ENCODE measurements at places on chromosomes 5 and 9. TPM values are rescaled to one million over a fixed set of nuclear protein-coding genes. Genes with fewer than 3 reads are reported as not detected.
A peak's percentile ranks its signal among the peaks of the same experiment; 100 is the strongest.

C9orf50 gene
- not detected for total RNA-seq

- no peak for DNase-seq
- no peak overlapping the region for H3K4me3 ChIP-seq
- H3K4me1 ChIP-seq: peaks cover 9% of the 10 kb centered on the region
Observed at GRCh38 chr5:126921241-126922091, 108.9 kb downstream of the MARCHF3 start.

LOX gene
- 5.2 TPM for total RNA-seq

GRCh38 chr9:110093417-110093816 is 114.5 kb downstream of the C9orf152 start:
- no peak for DNase-seq
- H3K27ac ChIP-seq: no peak overlapping the region
- no peak overlapping the region for H3K4me3 ChIP-seq

- DNase-seq: no peak
- H3K4me1 ChIP-seq: no peaks in the 10 kb centered on the region
- no peaks in the 10 kb centered on the region for H3K27me3 ChIP-seq
Observed at GRCh38 chr9:36450110-36450732, 50.2 kb upstream of the RNF38 start.

GRCh38 chr9:129664746-129665388 is 580 bp upstream of the PRRX2 start:
- DNase-seq: no peak
- H3K27me3 ChIP-seq: peaks cover 58% of the 10 kb centered on the region
- no peaks in the 10 kb centered on the region for H3K36me3 ChIP-seq
- peak overlapping the region; percentile 51 for H3K4me3 ChIP-seq
- peaks cover 39% of the 10 kb centered on the region for H3K4me1 ChIP-seq

GRCh38 chr9:82128011-82128696 is 139.6 kb downstream of the SPATA31D1 start:
- H3K4me3 ChIP-seq: no peak overlapping the region
- H3K4me1 ChIP-seq: peaks cover 4% of the 10 kb centered on the region
- no peaks in the 10 kb centered on the region for H3K36me3 ChIP-seq
- H3K27me3 ChIP-seq: no peaks in the 10 kb centered on the region
- H3K27ac ChIP-seq: no peak overlapping the region

ACSL6 gene
- 1.1 TPM for total RNA-seq

GRCh38 chr5:149037817-149038216 is 25.0 kb downstream of the SH3TC2 start:
- H3K4me1 ChIP-seq: peaks cover 19% of the 10 kb centered on the region
- H3K27ac ChIP-seq: no peak overlapping the region
- H3K4me3 ChIP-seq: no peak overlapping the region
- no peaks in the 10 kb centered on the region for H3K36me3 ChIP-seq

DNA sequence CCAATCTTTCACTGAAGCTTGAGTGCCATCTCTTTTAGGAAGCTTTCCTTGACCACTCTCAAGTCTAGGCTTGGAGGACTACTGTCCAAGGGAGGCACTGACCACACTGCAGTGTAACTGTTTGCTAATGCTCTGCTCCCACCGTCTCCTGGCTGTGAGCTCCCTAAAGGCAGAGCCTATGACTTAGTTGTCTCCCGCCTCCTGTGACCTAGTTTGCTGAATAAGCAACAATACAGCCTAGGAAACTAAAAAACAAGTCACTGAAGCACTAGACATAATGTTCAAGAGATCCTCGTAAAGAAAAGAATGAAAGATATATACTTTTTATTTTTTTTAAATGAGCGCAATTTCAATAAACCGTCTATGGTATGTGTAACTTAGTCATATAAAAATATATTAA is 31.4 kb downstream of the LIX1 start:
- no peak overlapping the region for H3K27ac ChIP-seq
- H3K27me3 ChIP-seq: no peaks in the 10 kb centered on the region
- no peak for DNase-seq
- H3K4me1 ChIP-seq: no peaks in the 10 kb centered on the region
- no peak overlapping the region for H3K4me3 ChIP-seq

GRCh38 chr5:35745660-35746059 is 111.0 kb upstream of the IL7R start:
- H3K27me3 ChIP-seq: no peaks in the 10 kb centered on the region
- no peaks in the 10 kb centered on the region for H3K36me3 ChIP-seq
- no peak overlapping the region for H3K27ac ChIP-seq
- H3K4me3 ChIP-seq: no peak overlapping the region

DNA sequence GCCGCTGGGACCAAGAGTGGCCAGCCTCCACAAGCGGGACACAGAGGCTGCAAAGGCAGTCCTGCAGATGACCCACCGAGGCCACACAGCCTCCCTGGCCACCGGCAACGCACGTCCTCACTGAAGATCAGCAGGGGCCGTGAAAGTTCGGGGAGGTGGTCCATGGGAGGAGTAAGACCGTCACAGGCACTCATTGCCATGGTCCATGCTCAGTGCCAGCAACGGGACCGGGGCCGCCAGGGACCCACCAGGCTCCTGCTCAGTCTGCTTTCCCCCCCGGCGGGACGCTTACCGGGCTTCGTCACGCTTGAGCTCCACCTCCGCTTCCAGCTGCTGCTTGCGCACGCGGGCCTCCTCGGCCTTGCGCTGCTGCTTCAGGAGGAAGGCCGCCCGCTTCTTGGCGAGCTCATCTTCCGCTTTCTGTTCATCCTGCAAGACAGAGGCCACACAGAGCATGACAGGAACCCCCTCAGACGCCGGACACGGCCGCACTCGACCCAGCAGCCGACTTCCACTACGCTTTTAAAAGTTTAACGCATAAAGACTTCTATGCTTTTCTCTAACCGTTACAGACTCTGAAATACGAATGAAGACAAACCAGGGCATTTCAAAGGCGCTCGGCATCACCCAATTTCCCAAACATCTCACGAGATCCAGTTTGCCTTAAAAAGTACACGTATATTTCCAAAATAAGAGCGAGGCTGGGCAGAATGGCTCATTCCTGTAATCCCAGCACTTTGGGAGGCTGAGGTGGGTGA is 88.4 kb downstream of the CAMSAP1 start:
- no peak overlapping the region for H3K4me3 ChIP-seq
- no peaks in the 10 kb centered on the region for H3K27me3 ChIP-seq
- H3K36me3 ChIP-seq: peaks cover 100% of the 10 kb centered on the region
- no peaks in the 10 kb centered on the region for H3K4me1 ChIP-seq

DNA sequence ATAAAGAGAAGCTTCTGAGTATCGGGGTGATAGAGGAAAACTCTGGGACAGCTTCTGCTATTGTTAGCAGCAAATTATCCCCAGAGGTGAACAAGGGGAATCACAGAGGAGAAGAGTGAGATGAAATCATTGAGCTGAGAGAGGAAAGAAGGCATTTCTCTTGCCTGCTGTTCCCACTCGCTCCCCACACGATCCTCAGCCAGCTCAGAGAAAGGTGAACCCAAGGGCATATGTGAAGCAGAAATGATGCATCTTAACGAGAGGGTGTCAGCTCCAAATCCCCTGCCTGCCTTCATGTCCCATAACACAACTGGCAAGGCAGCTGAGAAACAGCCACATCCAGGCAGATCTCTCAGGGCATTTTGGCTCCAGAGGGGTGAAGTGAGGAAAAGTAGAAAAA is 111.6 kb downstream of the BRINP1 start:
- no peaks in the 10 kb centered on the region for H3K27me3 ChIP-seq
- H3K4me3 ChIP-seq: no peak overlapping the region
- no peak for DNase-seq
- H3K4me1 ChIP-seq: no peaks in the 10 kb centered on the region
- H3K27ac ChIP-seq: no peak overlapping the region
- H3K36me3 ChIP-seq: no peaks in the 10 kb centered on the region

GRCh38 chr5:178931846-178932760 is 8.9 kb upstream of the ZNF454 start:
- no peak for DNase-seq
- no peaks in the 10 kb centered on the region for H3K27me3 ChIP-seq
- no peak overlapping the region for H3K4me3 ChIP-seq
- H3K4me1 ChIP-seq: no peaks in the 10 kb centered on the region

- H3K36me3 ChIP-seq: no peaks in the 10 kb centered on the region
- no peak overlapping the region for H3K27ac ChIP-seq
- no peaks in the 10 kb centered on the region for H3K27me3 ChIP-seq
- no peak for DNase-seq
- peaks cover 35% of the 10 kb centered on the region for H3K4me1 ChIP-seq
- H3K4me3 ChIP-seq: no peak overlapping the region
Observed at GRCh38 chr5:158058208-158059120, 199.5 kb upstream of the CLINT1 start.

GRCh38 chr5:167629634-167630033 is 661.8 kb upstream of the WWC1 start:
- H3K36me3 ChIP-seq: no peaks in the 10 kb centered on the region
- no peaks in the 10 kb centered on the region for H3K27me3 ChIP-seq
- no peak overlapping the region for H3K4me3 ChIP-seq

DNA sequence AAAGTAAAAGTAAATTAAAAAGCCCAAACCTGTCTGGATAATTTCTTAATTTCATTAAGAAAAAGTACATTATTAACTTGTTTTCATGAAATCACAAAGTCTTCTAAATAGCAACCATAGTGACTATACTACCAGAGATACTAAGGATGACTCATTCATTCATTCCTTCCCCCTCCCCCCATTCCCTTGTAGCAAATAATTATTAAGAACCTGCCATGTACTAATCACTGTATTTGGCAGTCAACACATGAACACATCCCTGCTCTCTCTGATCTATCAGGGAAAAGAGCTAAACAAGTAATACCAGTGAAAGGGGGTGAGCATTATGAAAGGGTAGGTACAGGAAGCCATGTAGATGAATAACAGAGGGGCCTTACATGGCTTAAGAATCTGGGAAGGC is 203.9 kb downstream of the CWC27 start:
- no peak for DNase-seq
- no peaks in the 10 kb centered on the region for H3K27me3 ChIP-seq
- no peak overlapping the region for H3K27ac ChIP-seq
- no peaks in the 10 kb centered on the region for H3K36me3 ChIP-seq
- H3K4me1 ChIP-seq: no peaks in the 10 kb centered on the region

GRCh38 chr9:91328186-91328585 is 33.5 kb downstream of the AUH start:
- H3K27me3 ChIP-seq: no peaks in the 10 kb centered on the region
- H3K4me1 ChIP-seq: no peaks in the 10 kb centered on the region
- H3K27ac ChIP-seq: no peak overlapping the region
- no peak overlapping the region for H3K4me3 ChIP-seq
- H3K36me3 ChIP-seq: peaks cover 34% of the 10 kb centered on the region

GRXCR2 gene
- total RNA-seq: not detected

PLAC8L1 gene
- total RNA-seq: not detected

AOPEP gene
- total RNA-seq: 111 TPM

DNA sequence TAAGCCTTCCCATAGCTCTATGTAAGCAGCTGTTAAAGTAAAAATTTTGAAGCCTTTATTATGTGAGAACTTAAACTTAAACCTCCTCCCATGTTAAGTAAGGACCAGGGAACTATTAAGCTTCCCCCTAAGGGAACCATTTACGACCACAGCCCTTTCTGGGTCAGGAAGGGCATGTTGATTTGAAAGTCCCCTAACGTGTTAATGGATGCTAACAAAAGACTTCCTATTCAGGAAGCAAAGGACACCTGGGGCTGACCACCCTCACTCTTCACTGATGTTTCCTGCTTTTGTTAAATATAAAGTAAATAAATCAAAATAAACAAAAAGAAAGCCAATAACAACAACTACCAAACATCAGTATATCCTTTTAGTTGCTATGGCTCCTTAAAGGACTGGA is 170.6 kb upstream of the RFX3 start:
- no peak overlapping the region for H3K27ac ChIP-seq
- no peaks in the 10 kb centered on the region for H3K4me1 ChIP-seq
- no peaks in the 10 kb centered on the region for H3K36me3 ChIP-seq
- DNase-seq: no peak
- H3K4me3 ChIP-seq: no peak overlapping the region

- H3K4me3 ChIP-seq: no peak overlapping the region
- H3K27me3 ChIP-seq: no peaks in the 10 kb centered on the region
- H3K36me3 ChIP-seq: no peaks in the 10 kb centered on the region
- H3K4me1 ChIP-seq: peaks cover 11% of the 10 kb centered on the region
- no peak for DNase-seq
- H3K27ac ChIP-seq: no peak overlapping the region
Observed at GRCh38 chr5:170306381-170306831, 8.8 kb upstream of the LCP2 start.

ADCY2 gene
- total RNA-seq: not detected

GRCh38 chr5:79831381-79832309 is 142.0 kb downstream of the CMYA5 start:
- H3K27ac ChIP-seq: no peak overlapping the region
- H3K36me3 ChIP-seq: no peaks in the 10 kb centered on the region
- H3K27me3 ChIP-seq: no peaks in the 10 kb centered on the region
- no peak for DNase-seq
- H3K4me3 ChIP-seq: no peak overlapping the region

GRCh38 chr5:54874337-54875021 is 110.9 kb downstream of the ESM1 start:
- H3K36me3 ChIP-seq: no peaks in the 10 kb centered on the region
- DNase-seq: no peak
- peaks cover 4% of the 10 kb centered on the region for H3K4me1 ChIP-seq
- no peaks in the 10 kb centered on the region for H3K27me3 ChIP-seq

DNA sequence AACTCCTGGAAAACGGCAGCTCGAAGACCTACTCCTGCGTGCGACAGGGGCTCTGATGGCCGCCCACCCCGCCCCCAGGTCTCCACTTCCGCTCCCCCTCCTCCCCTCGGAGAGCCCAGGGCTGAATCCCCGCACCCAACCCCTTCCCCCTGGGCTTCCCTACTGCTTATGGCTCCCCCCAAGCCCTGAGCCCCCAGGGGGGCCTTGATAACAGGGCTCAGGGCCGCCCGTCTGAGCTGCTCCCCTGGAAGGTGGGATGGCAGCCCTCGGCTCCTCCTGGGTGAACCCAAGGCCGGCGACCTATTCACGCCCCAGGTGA is 30.4 kb downstream of the GLT6D1 start:
- H3K27ac ChIP-seq: no peak overlapping the region
- no peaks in the 10 kb centered on the region for H3K36me3 ChIP-seq
- no peaks in the 10 kb centered on the region for H3K27me3 ChIP-seq
- DNase-seq: no peak

GRCh38 chr5:1035421-1036405 is 27.1 kb downstream of the NKD2 start:
- H3K4me1 ChIP-seq: no peaks in the 10 kb centered on the region
- H3K27me3 ChIP-seq: peaks cover 20% of the 10 kb centered on the region
- H3K36me3 ChIP-seq: no peaks in the 10 kb centered on the region
- no peak overlapping the region for H3K27ac ChIP-seq
- DNase-seq: no peak

GRCh38 chr9:86856259-86856658 is 91.0 kb downstream of the GAS1 start:
- H3K4me3 ChIP-seq: no peak overlapping the region
- H3K36me3 ChIP-seq: no peaks in the 10 kb centered on the region
- no peaks in the 10 kb centered on the region for H3K4me1 ChIP-seq
- DNase-seq: no peak

GRCh38 chr5:7372399-7372798 is 23.5 kb upstream of the ADCY2 start:
- H3K4me3 ChIP-seq: no peak overlapping the region
- no peaks in the 10 kb centered on the region for H3K27me3 ChIP-seq
- no peak overlapping the region for H3K27ac ChIP-seq
- H3K36me3 ChIP-seq: no peaks in the 10 kb centered on the region
- no peaks in the 10 kb centered on the region for H3K4me1 ChIP-seq
- no peak for DNase-seq
